ENCODE measurements at places on chromosomes 1 and 21. TPM values are rescaled to one million over a fixed set of nuclear protein-coding genes. Genes with fewer than 3 reads are reported as not detected.

DNA sequence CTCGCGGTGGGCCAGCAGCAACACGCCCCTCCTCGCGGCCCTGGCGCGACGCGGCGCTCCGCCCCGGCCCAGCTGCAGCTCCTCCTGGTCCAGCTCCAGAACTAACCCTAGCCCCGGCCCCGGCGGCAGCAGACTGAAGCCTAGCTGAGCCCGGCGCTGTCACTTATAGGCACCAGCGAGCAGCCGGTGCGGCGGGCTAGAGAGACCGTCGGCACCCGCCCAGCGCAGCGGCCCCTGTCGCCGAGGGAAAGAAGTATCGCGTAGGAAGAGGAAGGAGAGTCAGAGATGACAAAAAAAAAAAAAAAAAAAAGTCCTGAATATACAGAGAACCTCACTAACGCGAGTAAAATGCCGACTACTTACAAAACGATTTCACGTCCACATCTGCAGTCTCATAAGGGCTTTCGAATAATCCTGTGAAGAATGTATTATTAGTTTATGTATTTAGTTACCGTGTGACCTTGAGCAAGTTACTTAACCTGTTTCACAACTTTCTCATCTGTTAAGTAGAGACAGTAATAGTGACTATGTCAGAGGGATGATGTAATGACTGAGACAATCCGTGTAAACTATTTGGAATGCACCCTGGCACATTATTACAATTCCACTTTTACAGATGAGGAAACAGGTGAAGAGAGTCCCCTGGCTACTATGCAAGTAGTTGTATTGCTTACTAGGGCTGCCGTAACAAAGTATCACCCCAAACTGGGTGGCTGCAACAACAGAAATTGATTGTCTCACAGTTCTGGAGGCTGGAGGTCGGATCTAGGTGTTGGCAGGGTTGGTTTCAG is at the start of gene SLC9A1:
SLC9A1 (minus strand) TSS at position 135 of the 791 bp plus-strand sequence. CDS start 791 bp downstream, outside the sequence.
- DNase-seq = peak; percentile 45

DNA sequence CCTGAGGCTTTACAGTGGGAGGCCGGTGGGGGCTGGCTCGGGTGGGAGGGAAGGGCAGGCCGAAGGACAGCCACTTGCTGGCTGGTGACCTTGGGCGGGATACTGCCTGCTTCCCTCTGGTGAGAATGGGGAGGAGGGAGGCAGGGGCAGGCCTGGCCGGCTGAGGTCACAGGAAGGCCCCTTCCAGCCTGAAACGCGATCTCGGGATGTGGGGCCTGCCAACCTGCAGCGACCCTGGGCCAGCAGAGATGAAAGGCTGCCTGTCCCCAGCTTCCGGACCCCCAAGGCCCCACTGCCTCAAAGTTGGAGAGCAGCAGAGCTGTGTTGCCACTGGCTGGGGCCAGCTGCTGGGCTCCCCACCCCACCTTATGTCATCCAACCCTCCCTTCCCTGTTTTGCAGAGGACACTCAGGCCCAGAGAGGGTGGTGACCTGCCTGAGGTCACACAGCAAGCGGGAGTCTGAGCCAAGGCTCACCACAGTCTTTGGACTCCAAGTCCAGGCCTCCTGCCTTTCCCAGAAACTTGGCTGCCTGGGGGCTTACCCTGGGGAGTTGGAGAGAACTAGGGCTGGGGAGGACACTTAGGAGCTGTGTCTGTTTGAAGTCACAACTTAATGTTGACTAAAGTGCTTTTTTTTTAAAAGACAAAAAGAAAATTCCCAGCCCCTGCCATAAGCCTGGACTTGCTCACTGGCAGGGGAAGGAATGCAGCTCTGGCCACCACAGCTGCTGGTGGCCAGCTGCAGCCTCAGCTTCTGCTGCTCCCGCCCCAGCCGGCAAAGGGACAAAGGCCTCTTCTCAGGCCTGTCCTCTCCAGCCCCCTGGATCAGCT is 14.8 kb upstream of the WASF2 start:
- DNase-seq = no peak

Gene BEST4
- not detected for total RNA-seq

Gene KRTAP10-12
- not detected for total RNA-seq

Gene FCRL5
- not detected for total RNA-seq

- no peak for DNase-seq
Observed at GRCh38 chr1:96364576-96364975, 357.0 kb upstream of the PTBP2 start.

Gene LRRC71
- 0.12 TPM for total RNA-seq

Gene OR2M3
- total RNA-seq = not detected

- DNase-seq = no peak
Observed at GRCh38 chr1:111937147-111937725, 52.2 kb downstream of the KCND3 start.

- no peak for DNase-seq
Observed at GRCh38 chr1:73029571-73029970, 747.2 kb upstream of the NEGR1 start.

Gene CCDC185
- total RNA-seq = not detected

DNA sequence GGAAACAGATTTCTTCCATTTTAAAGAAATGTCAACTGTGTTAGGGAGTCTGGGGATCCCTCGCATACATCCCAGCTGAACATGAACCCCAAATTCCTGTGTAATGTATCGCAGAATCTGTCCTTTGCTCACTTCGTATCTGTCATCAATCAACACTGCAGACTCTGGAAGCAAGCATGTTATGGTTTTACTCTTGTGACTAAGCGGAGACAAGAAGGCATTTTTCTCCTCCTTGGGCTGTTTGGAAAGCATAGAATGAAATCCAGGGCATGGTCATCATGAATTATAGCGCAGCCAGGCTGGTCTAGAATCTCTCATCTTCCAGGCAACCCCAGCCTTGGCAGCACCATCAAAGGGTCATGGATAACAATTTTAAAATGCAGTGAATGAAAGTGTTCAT is 290.2 kb downstream of the KIF26B start:
- no peak for DNase-seq

GRCh38 chr1:113849072-113849471 is 22.4 kb downstream of the PTPN22 start:
- no peak for DNase-seq

GRCh38 chr1:63027176-63027575 is 243.2 kb downstream of the ATG4C start:
- no peak for DNase-seq

- no peak for DNase-seq
Observed at GRCh38 chr1:50420689-50421365, 2.4 kb downstream of the DMRTA2 start.

- no peak for DNase-seq
Observed at GRCh38 chr1:9730096-9730901, 78.8 kb downstream of the PIK3CD start.

- no peak for DNase-seq
Observed at GRCh38 chr1:117051224-117052064, 8.7 kb upstream of the TTF2 start.

- no peak for DNase-seq
Observed at GRCh38 chr1:101251504-101251903, 14.7 kb downstream of the S1PR1 start.

GRCh38 chr1:159897962-159898361 is 2.0 kb downstream of the CFAP45 start:
- no peak for DNase-seq

Gene HHIPL2
- not detected for total RNA-seq

Gene C1orf185
- not detected for total RNA-seq

- DNase-seq = no peak
Observed at GRCh38 chr1:56509713-56510641, 69.4 kb downstream of the PLPP3 start.

Gene ZFP69B
- total RNA-seq = 1.6 TPM

DNA sequence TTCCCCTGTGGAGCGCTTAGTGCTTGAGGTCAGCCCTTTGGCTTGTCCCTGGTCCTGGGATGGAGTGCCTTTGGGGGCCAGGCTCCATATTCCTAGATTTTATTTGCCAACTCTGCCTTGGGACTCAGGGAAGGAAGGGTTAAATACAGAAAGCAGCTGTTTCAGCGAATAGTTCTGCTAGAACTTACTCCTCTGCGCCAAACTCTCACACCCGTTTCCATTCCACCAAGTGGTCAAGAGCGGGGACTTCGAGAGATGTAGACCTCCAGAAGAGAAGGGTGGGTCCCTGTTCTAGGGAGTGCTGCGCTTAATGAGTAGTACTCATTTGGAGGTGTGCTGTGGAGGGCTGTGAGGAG is 704 bp upstream of the TOMM40L start:
- no peak for DNase-seq

Gene MEX3A
- total RNA-seq = 11.6 TPM
